Activated CD4-positive, alpha-beta T cell treated with anti-CD3 and anti-CD28 coated beads for 24 hours (primary cell): ENCODE measurements at places on chromosomes 2 and 18.
A peak's percentile ranks its signal among the peaks of the same experiment; 100 is the strongest.

- no peak for DNase-seq
Observed at GRCh38 chr2:15938803-15939555, 1.4 kb upstream of the MYCN start.

GRCh38 chr2:169143998-169144397 lies 74.6 kb downstream of the DHRS9 start:
- no peak for DNase-seq

GRCh38 chr2:8456151-8457091 lies 225.4 kb upstream of the ID2 start:
- no peak for DNase-seq

- DNase-seq: no peak
Observed at GRCh38 chr18:23684515-23685197, 4.6 kb upstream of the LAMA3 start.

DNA sequence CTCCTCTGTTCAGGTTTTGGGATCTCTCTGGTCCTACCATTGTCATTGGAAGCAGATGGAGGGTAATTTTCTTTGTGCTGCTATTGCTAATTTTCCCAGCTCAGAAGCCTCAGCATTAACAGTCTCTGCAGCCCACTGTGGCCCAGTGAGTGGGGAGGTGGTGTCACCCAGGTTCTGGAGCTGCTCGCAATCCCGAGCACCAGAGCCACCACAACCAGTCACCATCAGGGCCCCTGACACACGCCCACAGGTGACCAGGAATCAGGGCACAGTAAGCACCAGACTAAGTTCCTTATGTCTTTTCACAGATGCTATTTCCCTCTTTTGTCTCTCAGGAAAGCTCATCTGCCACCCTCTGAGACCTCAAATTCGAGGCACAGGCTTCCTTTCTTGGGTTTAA lies 87.9 kb downstream of the SEPTIN10 start:
- no peak for DNase-seq

GRCh38 chr2:127381762-127382161 lies 6.0 kb downstream of the MAP3K2 start:
- no peak for DNase-seq

DNA sequence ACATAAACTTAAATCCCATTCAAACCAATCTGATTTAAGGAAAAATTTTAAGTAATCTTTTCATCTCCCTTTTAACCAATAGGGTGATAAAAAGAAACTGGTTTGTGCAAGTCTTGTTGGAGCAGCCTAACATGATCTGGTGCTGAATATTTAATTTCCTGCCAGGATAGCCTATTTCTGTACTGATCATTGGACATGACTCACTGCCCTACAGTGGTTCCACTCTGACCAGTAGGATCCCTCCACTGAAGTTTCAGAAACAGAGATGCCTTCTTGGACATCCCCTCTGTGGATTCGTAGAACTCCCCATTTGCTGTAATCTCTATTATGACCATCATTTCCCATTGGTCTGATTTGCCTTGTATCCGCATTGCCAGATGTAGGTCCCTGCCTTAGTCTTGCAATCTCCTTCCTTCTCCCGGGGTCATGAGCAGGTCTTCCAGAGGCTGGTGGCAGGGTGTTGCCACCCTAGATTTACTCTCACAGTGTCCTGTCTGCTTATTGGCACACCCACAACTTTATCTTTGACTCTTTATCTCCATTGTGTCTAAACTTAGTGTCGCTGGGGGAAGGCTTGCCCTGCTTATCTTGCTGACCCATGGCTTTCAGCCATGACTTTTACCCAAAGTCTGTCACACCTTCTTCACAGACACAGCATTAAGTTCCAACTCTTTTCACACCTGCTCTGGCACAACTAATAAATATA lies 12.3 kb upstream of the SETBP1 start:
- DNase-seq: no peak

DNA sequence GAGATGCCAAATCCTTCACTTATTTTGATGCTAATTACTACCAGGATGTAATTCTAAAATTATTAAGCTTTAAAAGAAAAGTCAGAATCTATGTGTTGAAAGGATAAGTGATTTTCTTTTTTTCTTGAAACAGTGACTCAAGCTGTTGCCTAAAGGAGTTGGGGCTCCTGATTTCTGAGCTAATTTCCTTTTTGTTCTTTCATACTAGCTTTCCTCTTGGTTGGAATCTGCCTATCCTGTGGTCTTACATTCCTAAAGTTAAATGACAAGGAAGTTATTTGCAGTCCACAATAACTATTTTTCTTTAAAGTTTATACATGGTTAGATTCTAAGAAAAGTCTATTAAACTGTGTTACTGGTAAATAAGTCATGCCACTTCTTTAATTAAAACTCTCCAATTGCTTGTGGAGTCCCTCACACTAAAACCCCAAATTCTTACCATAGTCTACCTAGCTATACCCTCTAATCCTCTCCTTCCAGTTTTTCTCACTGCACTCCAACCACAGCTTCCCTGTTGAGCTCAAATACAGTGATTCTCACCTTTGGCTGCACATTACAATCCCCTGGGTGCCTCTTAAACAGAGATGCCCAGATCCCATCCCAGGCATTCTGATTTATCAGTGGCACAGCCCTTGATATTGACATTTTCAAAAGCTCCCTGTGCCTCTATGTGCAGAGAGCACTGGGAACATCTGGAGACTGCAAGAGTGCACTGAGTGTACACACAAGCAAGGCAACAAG lies 63.3 kb upstream of the EFEMP1 start:
- DNase-seq: no peak

GRCh38 chr2:9358846-9359245 lies 64.5 kb downstream of the ITGB1BP1 start:
- no peak for DNase-seq

GRCh38 chr2:165401285-165401852 lies 68.1 kb upstream of the CSRNP3 start:
- DNase-seq: peak; percentile 4

GRCh38 chr2:11583840-11584524 lies 50.1 kb downstream of the GREB1 start:
- peak; percentile 86 for DNase-seq

GRCh38 chr2:149690825-149691224 lies 103.2 kb upstream of the MMADHC start:
- DNase-seq: no peak

DNA sequence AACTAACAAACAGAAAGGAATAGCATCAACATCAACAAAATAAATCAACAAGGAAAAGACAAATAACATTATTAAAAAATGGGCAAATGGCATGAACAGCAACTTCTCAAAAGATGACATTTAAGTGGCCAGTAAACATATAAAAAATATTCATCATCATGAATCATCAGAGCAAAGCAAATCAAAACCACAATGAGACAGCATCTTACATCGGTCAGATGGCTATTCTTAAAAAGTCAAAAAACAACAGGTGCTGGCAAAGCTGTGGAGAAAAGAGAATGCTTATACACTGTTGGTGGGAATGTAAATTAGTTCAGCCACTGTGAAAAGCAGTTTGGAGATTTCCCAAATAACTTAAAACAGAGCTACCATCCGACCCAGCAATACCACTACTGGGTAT lies 327.1 kb downstream of the CMPK2 start:
- DNase-seq: no peak

DNA sequence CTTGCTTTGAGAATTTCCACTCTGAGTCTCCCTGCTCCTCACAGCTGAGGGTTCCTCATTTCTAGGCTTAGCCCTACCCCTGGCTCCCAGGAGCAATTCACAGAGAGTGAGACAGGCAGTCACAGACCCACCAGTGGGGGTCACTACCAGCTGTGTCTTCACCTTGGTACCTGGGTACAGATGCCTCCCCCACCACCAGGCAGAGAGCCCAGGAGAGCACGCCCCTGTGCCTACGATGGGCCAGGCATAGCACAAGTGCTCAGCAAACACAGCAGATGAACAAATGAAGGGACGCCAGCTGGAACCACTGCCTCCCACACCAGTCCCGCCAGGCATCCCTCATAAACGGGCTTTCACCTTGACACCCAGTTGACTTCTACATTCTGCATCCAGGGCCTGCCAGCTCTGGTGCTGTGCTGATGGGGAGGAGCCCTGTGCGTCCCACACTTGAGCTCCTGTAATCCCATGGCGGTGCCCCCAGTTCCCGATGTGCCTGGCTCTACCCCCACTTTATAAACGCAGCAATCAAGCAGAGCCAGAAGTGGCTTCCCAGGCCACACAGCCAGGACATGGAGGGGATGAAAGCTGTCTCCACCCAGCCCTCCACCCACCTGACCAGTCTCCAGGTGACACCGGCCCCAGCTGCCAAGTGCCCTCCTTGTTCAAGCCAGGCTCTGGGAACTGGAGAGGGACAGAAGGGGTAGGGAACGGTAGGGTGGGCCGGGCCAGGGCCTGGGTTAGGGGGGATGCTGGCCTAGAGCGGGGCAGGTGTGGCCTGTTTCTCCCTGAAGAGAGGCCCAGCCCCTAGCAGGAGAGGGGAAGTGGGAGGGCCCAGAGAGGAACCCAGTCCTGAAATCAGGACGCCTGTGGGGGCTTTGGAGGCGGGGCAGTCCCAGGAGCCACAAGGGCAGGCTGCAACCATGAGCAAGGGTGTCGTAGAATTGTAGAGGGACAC lies 42.5 kb downstream of the SCTR start:
- no peak for DNase-seq

- peak; percentile 4 for DNase-seq
Observed at GRCh38 chr2:197952540-197953202, 148.3 kb downstream of the PLCL1 start.

GRCh38 chr2:43121580-43122314 lies 104.7 kb downstream of the ZFP36L2 start:
- DNase-seq: no peak

- DNase-seq: no peak
Observed at GRCh38 chr2:105454801-105455485, 56.1 kb upstream of the FHL2 start.

GRCh38 chr2:112577756-112578155 lies 6.7 kb upstream of the CHCHD5 start:
- no peak for DNase-seq

DNA sequence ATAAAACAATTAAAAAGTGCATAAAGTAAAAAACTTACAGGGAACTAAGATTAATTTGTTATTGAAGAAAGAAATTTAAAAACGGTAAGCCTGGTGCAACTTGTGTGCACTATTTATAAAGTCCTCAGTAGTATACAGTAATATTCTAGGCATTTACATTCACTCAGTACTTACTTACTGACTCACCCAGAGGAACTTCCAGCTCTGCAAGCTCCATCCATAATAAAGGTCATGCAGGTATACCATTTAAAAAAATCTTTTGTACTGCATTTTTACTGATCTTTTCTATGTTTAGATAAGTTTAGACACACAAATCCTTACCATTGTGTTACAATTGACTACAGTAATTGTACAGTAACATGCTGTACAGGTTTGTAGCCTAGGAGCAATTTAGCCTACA lies 51.5 kb upstream of the NXPH2 start:
- DNase-seq: no peak

DNA sequence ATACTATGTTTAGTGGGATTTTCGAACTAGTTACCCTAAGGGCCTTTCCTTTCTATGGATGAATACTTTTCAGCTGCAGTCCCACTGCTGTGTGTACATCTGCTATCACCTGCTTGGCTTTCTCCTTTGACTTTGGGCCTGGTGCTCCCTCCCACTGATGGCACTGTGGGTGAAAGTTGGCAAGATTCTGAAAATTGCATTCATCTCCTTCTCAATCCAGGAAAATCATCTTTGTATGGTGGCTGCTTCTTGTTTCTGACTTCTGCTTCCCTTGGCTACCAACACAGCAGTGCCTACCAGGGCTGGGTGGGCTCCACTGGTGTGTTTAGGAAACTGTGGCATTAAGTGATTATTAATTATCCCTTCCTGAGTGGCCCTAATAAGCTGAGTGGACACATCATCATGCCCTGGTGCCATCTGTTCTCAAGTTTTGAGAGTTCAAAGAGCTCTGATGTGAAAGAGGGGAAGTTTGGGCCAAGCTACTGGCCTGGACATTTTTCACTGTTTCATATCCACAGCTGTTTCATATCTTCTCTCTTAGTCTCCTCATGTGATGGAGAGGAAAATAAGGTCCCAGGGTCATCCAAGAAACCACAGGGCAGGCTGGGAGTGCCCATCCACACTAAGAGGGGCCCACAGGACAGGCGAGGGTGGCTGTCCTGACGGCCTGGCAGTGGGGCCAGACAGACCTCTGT lies 16.7 kb downstream of the HK2 start:
- DNase-seq: no peak

DNA sequence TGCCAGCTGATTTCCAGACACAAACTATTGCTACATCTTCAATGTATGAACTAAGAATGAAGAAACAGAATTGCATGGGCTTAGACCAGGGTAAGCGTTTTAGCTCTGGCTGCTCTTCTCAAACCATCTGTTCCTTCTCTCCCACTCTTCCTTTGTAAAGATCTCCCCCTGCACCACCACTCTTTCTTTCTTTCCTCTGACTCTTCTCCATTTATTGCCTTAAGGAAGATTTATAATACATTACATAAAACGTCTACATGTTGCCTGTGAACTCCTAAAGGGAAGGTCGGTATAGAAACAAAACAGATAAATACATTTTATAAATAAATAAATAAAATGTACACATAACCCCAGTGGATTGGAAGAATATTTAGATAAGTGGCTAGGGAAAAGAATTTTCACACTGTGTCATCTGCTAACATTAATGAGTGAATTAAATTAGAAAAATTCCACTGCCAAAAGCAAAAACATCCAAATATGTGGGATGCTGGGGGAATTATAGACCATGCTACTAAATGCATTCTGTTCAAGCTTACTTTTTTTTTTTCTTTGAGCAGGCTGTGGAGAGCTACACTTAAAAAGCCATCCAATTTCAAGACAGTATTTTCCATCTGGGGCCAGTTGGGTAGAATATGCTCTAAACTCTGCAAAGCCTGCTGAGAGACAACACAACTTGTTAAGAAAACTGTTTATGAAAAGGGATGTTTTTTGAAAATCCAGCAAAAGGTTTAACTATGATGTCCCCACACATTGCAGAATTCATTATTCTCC lies 41.5 kb downstream of the NCKAP5 start:
- no peak for DNase-seq

- no peak for DNase-seq
Observed at GRCh38 chr18:78080761-78081160, 831.1 kb downstream of the GALR1 start.

GRCh38 chr2:235505181-235505741 lies 11.4 kb downstream of the AGAP1 start:
- no peak for DNase-seq

GRCh38 chr2:121200419-121201315 lies 84.3 kb downstream of the TFCP2L1 start:
- no peak for DNase-seq
